ENCODE measurements at places on chromosomes 2 and 18.

- DNase-seq: no peak
These were observed 45.6 kb downstream of the LPIN2 start for GRCh38 chr18:2967357-2967756.

DNA sequence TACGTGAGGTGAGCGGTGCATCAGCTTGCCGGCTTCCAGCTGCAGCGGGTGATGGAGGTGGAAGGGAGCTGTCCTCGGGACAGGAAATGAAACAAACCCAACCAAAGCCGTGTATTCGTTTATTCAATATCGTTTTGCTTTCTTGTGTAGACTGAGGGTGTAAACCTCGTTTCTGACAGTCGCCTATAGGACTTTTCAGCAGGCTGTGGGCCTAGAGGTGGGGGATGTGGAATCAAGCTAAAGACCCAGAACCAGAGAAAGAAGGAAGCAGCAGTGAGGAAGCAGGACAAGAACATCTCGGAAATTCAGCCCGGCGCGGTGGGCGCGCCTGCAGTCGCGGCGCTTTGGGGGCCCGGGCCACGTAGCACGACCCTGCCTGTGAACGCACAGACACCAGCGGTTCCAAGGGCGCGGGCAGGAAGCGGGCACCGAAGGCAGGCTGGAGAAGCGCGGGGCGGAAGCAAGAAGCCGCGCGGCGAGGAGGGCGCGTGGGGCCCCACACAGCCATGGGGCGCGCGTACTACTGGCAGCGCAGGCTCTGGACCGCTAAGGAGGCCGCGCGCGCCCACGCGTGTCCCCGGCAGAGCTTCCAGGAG is 755 bp upstream of the ATP9B start:
- peak; percentile 9 for DNase-seq

DNA sequence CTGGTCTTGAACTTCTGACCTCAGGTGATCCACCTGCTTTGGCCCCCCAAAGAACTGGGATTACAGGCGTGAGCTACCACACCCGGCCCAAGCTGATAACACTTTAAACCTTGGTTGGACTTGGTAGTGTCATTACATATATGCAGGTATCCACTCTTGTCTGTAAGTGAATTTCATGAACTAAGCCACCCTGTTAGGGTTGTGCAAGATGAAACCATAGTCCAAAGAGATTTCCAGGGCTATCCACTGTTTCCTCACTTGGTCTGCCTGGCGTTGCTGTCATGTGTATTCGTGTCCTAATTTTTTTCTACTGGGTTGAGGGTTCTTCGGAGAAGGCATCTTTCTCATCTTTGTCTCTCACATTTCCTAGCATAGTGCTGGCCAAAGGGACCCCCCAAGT is 203.0 kb downstream of the CAMKMT start:
- no peak for DNase-seq

- DNase-seq: no peak
These were observed 165.9 kb downstream of the DYSF start for GRCh38 chr2:71619230-71619741.

GRCh38 chr2:26957534-26957933 is 12.9 kb upstream of the MAPRE3 start:
- no peak for DNase-seq

DNA sequence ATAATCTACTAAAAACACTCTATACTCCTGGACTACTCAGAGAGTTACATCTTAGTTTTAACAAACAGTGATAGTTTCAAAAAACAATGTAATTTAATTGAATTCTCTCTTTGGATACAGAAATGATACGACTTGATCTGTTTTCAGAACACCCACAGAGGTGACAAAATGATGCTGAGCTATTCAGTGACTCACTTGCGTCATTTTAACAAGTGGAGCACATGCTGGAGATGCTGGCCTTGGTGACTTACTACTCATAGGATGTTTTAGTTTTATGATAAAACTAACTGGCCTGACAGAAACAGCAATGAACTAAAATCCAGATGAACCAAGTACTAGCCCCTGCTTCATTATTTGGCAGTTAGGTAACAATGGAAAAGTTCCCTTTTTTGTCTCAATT is 101.3 kb upstream of the ITGB6 start:
- no peak for DNase-seq

GRCh38 chr18:50656841-50657470 is 97.1 kb downstream of the MAPK4 start:
- DNase-seq: no peak

DNA sequence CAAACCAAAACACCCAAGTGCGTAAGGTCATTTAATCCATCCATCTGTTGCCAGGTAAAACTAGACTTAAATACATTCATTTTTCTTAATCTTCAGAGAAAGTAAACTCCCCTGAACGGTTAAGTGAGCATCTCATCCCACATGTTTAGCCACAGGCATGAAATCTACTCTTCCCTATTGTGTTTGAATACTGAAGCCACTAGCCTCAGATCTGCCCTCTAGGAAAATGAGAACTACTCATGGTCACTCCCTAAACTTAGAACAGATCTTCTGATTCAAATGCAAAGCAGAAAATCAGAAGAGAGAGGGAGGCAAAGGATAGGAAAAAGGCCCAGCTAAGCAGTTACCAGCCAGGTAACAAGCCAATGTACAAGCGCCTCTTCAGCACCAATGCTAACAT is 7.1 kb downstream of the TMEM247 start:
- no peak for DNase-seq

DNA sequence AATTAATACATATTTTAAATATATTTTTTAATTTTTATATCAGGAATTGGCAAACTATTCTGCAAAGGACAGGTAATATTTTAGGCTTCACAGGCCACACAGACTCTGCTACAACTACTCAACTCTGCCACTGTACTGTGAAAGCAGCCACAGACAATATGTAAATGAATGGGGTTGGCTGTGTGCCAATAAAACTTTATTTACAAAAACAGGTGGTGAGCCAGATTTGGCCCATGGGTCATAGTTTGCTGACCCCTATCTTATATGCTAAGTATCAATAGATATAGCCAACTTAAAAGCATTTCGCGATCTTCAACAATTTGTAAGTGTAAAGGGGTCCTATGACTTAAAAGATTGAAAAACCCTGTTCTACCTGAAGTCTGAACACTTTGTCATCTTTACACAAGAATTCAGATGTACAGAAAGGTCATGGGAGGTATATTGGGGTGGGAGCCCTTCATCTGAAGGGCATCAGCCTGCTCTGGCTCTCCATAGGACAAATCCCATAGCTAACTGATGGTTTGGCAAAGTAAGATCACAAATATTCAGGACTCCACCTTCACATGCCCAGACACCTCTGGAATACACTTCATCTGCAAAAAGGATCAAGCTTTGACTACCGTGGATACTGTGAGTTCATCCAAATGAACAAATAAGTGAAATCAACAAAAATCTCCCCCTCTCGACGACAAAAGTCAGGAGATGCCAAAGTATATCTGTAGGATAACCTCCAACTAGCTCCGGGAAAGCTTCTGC is 65.9 kb downstream of the C1D start:
- no peak for DNase-seq

- no peak for DNase-seq
These were observed at the start of gene C1QL2 for GRCh38 chr2:119158563-119159347. TSS of gene C1QL2 (minus strand) at chr2:119158751. CDS start at chr2:119158269, 482 bp downstream.

DNA sequence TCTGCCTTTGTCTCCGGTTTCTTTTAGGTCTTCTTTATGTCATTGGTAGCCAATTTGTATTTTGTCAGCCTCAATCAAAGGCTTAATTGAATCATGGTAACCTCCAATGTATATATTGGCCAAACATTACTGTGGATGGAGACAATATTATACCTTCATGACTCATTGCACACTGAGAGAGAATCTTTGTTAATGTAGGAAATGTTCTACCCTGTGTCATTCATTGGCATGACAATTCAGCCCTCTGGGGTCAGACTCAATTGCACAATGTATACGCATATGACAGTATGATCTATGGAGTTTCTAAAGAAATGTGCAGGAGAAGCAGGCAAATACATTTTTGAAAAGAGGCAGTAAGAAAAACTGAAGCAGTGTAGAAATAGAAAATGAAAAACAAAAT is 162.6 kb downstream of the PDE11A start:
- DNase-seq: no peak

DNA sequence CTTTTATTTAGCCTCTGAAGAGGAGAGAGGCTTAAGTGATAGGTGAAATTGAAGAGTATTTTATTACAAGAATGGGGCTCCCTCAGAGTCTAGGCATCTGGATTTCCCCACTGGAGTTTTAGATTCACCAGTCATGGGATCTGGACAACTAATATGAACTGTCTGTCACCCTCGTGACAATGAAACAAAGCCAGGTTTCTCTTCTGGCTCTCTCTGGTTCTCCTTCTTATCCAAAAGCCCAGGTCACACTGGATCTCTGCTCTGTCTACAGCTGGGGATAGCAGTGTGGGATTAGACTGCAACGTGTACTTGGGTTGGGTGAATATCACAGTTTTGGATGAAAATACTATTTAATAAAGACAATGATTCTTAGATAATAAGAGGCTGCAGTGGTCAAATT is 31.2 kb downstream of the LHCGR start:
- DNase-seq: no peak

Data from RPMI8226 (cell line).